ENCODE measurements at places on chromosomes 7 and 10.

GRCh38 chr7:74020390-74020789 is 7.6 kb upstream of the ELN start:
- DNase-seq = no peak

GRCh38 chr7:133265821-133266220 is 12.9 kb downstream of the EXOC4 start:
- DNase-seq = no peak

DNA sequence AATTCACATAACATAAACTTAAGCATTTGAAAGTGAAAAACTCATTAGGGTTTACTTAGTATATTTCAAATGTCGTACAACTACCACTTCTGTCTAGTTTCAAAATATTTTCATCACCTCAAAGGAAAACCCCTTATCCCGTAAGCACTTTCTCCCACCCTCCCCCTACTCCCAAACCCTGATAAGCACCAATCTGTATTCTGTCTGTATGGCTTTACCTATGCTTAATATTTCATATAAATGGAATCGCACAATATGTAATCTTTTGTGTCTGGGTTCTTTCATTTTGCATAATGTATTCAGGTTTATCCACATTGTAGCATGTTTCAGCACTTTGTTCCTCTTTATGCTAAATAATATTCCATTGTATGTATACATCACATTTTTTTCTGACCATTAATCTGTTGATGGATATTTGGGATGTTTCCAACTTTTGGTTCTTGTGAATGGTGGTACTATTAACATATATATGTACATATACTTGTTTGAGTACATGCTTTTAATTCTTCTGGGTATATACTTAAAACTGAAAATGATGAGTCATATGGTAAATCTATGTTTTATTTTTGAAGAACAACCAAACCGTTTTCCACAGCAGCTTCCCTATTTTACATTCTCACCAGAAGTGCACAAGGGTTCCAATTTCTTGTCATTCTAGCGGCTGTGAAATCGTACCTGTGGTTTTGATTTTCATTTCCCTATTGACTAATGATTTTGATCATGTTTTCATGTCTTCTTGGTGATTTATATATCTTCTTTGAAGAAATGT is 6.2 kb upstream of the STARD3NL start:
- DNase-seq = peak; percentile 94

- DNase-seq = no peak
Observed at GRCh38 chr10:103836861-103837260, 18.5 kb downstream of the SH3PXD2A start.

- DNase-seq = no peak
Observed at GRCh38 chr10:114816308-114816707, 5.3 kb upstream of the FHIP2A start.

DNA sequence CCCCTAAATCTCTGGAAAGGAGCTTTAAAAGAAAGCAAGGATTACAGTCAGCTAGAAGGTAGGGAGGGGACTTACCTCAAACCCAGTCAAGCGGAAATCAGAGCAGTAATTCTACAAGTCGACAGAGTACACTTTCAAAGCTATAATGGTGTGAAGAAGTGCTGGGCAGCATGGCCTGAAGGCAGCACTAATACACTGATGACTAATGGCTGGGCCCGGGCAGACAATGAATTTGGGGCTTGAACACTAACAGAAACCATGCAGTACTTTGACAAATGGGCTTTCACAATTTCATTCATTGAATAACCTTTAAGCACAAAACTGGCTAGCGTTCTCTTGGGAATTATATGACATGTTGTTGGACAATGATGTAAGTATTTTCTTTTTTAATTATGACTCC is 4.7 kb downstream of the GLI3 start:
- DNase-seq = no peak

DNA sequence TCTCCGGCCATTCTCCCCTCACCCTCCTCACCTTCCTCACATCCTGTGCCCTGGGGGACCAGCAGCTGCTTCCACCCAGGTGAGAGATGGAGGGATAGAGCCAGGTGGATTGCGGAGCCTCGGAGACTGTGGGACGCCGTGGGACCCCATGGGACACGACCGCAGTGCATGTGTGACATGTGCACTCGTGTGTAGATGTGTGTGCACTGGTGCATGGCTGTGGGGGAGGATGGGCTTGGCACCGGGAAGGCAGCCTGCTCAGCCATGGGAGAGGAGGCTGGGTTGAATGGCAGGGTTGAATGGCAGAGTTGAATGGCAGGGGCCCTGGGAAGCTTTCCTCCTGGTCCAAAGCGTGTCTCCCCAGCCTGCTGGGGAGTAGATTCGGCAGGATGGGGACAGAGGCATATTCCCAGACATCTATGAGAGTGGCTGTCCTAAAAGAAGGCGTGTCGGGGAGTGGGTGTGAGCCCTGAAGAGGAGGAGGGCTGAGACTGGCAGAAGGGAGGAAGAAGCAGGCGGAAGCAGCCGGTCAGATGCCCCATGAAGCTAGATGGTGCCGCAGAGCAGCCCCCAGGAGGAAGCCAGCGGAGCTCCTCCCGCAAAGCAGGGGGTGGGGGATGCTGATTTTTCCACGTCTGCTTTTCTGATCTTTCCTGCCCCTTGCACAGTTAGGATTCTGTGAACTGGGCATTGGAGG is 815 bp downstream of the GIMAP8 start:
- DNase-seq = peak; percentile 34

DNA sequence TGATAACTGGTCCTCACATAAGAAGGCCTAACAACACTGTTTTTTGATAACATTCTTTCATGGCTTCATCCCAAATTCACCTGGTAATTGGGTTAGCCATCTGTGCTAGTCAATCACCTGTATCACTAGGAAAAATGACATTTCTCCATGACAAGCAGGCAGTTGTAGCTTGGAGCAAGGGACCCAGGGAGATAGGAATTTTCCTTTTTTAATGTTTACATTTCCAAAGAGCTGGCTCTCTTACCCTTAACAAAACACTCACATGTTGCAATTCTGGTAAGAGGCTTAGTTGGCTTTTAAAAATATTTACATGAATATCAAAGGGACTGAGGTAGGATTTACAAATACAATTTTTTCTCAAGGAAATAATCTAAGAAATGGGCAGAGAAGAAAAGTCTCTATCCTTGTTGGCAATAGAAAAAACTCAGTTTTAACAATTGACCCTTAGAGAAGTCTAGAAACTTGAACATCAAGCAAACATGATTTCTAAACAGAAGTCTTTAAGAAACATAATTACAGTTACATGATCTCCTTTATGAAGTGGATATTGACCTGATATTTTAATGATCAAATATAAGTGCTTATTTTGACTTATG is 16.1 kb upstream of the AKR1C1 start:
- DNase-seq = no peak

DNA sequence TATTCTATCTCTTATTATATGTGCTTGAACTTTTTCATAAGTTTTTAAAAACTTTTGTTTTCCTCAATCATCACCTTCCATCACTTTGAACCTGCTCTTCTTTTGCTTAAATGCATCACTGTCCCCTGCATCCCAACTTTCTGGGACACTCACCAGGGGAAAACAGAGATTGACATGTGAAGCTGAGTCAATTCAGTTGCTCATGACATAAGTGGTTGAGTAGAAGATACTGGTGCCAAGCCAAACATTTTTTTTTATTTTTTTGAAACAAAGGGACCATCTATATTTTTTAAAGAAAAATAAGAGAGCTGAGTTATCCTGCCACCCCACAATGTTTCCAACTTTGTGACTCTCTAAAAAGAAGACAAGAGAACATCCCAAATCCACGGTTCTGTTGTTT is 61.8 kb upstream of the AHR start:
- DNase-seq = no peak

DNA sequence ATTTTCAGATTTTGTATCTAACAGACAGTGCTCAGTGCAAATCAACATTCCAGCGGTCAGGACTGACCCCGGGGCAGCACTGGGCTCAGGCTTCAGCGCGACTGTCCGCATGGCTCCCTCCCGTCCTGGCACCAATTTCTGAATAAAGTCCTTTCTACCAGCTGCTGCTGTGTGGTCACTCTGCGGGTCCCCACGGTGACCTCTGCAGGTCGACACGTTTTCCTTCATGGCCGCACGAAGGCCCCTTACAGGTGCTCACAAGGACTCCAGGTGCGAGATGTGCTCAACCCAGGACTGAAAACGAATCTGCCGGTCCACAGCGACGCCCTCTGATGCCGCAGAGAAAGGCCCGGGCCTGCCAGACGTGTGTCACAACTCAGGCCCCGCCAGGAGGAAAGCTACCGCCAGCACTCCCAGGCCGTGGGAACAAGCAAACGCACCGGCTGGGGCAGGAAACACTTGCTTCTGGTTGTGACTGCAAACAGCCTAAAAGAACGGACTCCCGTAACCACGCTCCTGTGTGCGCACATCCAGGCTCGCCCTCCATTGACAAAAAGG is 3.7 kb upstream of the UTF1 start:
- DNase-seq = peak; percentile 40

DNA sequence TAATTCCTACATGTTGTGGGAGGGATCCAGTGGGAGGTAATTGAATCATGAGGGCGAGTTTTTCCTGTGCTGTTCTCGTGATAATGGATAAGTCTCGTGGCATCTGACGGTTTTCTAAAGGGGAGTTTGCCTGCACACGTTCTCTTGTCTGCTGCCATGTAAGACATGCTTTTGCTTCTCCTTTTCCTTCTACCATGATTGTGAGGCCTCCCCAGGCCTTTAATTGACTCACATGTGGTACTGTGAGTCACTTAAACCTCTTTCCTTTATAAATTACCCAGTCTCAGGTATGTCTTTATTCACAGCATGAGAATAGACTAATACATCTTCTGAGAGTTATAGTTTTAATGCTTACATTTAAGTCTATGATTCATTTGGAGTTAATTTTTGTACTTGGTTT is 22.6 kb upstream of the CPN1 start:
- DNase-seq = no peak

- DNase-seq = no peak
Observed at GRCh38 chr7:125090596-125090995, 161.0 kb upstream of the POT1 start.

- no peak for DNase-seq
Observed at GRCh38 chr7:151208253-151208862, 1.9 kb downstream of the H2BK1 start.

DNA sequence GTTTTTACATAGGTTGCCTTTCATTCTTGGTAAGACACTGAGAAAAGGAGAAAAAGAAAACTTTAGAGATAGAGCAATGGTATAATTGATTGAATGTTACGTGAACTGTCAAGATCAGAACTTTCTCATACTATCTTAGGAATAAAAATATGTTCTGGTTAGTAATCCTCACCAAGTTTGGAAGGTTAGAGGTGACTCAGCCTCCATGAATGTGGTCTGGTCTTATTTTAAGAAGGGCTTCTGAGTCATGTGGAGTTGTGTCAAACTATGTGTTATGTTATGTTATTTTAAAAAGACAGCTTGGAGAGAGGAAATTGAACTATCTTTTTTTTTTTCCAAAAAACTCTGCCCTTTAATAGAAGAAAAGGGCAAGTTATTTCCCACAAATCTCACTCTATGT is 458.6 kb upstream of the KLF6 start:
- DNase-seq = peak; percentile 76

GRCh38 chr7:72441791-72442190 is 29.7 kb upstream of the CALN1 start:
- no peak for DNase-seq

DNA sequence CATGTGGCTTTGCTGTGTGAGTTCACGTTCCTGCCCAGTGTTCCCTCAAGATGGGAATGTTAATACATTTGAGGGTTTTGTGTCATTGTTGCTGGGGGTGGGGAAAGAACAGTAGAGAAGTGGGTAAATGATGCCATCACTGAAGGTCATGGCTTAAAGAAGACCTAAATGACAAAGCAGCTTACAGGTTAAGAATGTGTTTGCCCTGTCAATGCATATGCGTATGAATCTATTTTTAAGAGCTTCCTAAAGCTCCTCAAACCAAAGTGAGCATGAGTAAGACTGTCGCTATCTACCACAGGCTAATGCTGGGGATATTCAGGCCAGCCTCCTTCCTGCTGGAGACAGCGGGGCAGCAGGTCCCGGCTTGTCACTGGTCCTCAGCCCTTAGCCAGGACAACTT is 162.9 kb downstream of the CREB5 start:
- peak; percentile 4 for DNase-seq

DNA sequence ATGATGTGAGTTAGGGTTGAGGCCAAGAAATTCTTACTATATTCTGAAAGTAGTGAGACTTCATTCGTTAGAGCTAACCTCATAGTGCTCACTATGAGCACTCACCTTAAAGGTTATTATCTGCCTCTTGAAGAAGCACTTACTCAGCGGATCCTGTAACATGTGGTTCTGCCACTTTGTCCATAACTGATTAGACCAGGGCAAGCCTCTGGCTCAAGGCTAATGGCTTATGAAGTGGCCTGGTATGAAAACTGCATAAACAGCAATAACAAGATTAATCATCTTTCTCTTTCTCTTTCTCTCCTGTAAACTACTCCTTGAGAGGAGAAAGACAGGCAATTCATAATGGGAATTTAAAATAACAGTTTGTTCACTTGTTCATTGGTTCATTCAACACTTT is 82.8 kb downstream of the MAPK8 start:
- no peak for DNase-seq

- no peak for DNase-seq
Observed at GRCh38 chr7:81079746-81080145, 160.9 kb upstream of the SEMA3C start.

GRCh38 chr7:101602484-101603241 is 26.4 kb downstream of the MYL10 start:
- peak; percentile 51 for DNase-seq

Data from MV-4-11 (cell line).